ENCODE measurements at places on chromosomes 4 and X. TPM values are rescaled to one million over a fixed set of nuclear protein-coding genes. Genes with fewer than 3 reads are reported as not detected.

- no peak for DNase-seq
Observed at GRCh38 chr4:45580334-45580733, 543.5 kb downstream of the GABRG1 start.

- DNase-seq: no peak
Observed at GRCh38 chr4:54054501-54054900, 9.9 kb downstream of the CHIC2 start.

- no peak for DNase-seq
Observed at GRCh38 chr4:140935254-140935653, 179.1 kb upstream of the TBC1D9 start.

- DNase-seq: no peak
Observed at GRCh38 chr4:53189011-53189410, 176.8 kb downstream of the SCFD2 start.

GRCh38 chr4:66736606-66737005 lies 808.7 kb downstream of the CENPC start:
- DNase-seq: no peak

DNA sequence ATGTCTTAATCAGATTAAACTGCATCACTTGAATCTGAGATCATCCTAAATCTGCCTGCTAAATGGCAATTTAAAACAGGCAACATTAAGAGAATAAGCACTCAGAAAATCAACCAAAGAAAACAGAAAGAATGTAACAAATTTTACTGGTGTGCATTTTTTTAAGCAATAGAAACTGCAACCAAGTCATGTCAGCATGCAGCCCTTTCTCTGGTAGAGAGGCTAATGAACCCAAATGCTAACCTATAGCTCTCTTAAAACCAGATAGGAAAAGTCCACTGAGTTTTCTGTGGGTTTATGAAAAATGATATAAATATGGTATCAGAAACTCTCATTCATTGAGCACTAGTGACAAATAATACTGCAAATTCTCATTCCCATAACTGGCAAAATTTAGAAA lies 35.6 kb downstream of the COL25A1 start:
- no peak for DNase-seq

The CHIC1 gene
- 11.7 TPM for total RNA-seq

DNA sequence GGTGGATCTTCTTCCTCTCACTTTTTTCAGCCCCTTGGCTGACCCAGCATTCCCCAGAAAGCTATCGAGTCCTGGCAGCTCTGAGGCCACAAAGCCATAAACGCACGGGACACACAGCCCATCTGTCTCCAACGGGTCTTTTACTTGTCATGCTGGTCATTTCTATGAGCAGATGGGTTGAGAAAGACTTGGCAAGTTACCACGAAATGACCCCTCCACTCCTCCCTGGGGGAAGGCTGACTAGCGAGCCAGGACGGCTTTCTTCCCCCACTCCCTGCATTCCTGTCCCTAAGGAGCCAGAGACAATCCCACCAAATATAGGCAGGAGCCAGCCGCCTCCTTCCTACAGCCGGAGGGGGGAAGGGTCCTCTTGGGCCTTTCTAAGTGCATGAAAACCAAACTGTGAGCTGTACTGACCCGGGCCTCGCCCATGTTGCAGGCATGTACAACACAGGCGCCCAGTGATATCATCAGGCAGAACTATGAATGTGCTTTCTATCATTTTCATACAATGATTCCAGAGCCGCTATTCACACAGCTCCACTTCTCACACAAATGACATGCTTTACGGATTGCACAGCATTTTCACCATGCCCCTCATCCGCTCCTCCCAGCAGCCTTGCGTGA lies 28.6 kb downstream of the AFAP1 start:
- peak; percentile 32 for DNase-seq

- DNase-seq: peak; percentile 6
Observed at GRCh38 chrX:51461053-51462044, 35.0 kb downstream of the NUDT11 start.

The XAGE1A gene
- not detected for total RNA-seq

DNA sequence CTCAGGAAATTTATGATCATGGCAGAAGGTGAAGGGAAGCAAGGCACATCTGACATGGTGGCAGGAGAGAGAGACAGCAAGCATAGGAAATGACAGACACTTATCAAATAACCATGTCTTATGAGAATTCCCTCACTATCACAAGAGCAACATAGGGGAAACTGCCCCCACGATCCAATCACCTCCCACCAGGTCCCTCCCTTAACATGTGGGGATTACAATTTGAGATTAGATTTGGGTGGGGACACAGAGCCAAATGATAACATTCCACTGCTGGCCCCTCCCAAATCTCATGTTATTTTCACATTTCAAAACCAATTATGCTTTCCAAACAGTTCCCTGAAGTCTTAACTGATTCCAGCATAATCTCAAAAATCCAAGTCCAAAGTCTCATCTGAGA lies 8.2 kb upstream of the TMA16 start:
- DNase-seq: no peak

GRCh38 chr4:117957571-117957970 lies 76.7 kb upstream of the NDST3 start:
- no peak for DNase-seq

DNA sequence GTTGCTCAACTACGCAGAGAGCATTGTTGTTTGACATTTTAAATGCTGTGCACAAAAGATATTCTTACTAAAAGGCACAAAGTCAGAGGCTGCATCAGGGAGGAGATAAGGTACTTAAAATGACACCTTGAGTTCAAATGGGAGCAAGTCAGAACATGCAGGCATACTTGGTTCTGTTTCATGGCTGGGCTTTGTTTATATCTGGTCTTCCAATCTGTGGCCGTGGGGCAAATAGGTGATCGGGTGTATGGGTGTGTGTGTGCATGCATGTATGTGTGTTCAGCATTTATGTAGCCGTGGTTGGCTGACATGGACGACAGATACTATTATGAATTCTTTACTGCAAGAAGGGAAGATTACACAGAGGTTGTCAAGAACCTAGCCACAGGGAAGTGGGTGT lies 106.1 kb downstream of the RASL11B start:
- no peak for DNase-seq

The SHROOM4 gene
- total RNA-seq: 12.2 TPM

The MAGEB10 gene
- not detected for total RNA-seq

DNA sequence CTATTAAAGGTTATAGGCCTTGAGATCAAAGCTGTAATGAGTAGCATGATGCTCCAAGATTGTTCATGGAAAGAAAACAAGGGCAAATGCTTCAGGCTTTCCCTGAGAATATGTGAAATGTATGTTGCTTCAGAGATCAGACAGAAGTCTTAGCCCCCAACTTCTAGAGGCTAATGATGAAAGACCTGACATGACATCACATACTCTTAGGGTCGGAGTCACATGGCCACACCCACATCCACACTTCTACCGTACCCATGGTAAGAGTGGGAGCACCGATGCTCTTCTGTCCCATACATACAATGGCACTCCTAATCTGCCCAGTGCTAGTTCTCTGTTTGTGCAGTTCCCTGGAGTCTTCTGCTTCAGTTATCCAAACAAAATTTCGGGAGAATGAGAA lies 111.9 kb upstream of the ACSL4 start:
- no peak for DNase-seq

GRCh38 chr4:104641418-104641817 lies 146.7 kb upstream of the CXXC4 start:
- DNase-seq: no peak

DNA sequence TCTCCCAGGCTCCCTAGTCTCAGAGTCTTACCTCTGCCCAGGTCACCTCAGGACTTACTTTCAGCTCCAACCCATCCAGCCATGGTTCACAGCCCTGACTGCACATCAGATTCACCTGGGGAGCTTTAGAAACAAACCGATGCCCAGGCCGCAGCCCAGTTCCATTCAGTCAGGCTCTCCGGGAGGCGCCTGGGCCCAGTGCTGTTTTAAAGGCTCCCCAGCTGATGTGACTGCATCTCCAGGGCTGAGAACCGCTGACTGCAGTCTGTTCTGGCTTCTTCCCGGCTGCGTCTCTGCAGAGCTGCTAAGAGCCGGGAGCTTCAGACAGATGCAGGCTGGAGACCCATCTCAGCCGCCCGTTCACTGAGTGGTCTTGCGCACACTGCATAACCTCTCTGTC lies 44.4 kb upstream of the LGI2 start:
- DNase-seq: no peak

- no peak for DNase-seq
Observed at GRCh38 chr4:3174371-3175338, 74.3 kb upstream of the MSANTD1 start.

All from heart right ventricle (tissue), 16 donors.